ENCODE measurements at places on chromosomes 1 and 21. TPM values are rescaled to one million over a fixed set of nuclear protein-coding genes. Genes with fewer than 3 reads are reported as not detected.

RNU1-2 gene
- total RNA-seq = 6,165 TPM

CASQ2 gene
- total RNA-seq = 1.5 TPM

DNA sequence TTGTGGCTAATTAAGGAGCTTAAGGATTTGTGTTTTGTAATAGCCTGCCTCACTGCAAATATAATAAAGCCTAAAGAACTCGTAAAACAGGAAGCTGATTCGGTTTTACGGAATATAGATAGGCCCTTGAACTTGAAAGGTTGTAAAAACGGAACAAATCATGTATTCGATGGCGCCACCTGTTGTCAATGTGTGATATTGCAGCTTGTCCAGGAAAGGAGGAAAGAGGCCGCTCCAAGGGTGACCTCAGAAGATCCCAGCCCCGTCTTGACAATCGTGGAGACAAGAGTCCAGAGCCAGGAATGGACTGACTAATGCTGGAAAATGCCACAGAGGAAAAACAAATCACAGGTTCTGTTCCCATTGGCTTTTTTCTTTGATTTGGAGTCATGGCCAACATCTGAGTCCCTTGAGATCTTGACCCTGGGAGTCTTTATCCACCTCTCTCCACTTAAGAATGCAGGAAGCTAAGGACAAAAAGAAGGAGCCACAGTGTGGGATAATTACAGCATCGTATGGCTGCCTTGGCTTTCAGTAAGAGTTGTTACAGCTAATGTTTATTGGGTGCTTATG is 7.0 kb upstream of the IGSF21 start:
- DNase-seq = no peak

UTS2 gene
- total RNA-seq = not detected

DNA sequence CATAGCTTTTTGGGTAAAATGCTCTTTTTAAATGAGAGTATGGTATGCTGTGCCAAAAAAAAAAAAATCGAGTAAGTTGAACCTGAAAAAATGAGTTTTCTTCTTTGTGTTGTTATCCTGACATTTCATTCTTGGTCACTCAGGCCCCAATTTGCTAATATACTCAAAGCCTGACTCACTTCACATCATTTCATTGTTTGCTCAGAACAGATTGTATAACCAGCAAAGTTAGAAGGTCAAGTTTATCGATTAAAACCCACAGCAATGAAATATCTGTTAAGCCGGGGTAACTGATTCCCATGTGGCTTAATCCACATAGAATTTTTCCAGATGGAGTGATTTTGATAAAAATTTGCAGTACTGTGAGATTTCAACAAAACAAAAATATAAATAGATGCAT is 363.7 kb downstream of the NEGR1 start:
- DNase-seq = no peak

- DNase-seq = no peak
These were observed 67.7 kb downstream of the HSF2BP start for GRCh38 chr21:43591571-43591970.

DNA sequence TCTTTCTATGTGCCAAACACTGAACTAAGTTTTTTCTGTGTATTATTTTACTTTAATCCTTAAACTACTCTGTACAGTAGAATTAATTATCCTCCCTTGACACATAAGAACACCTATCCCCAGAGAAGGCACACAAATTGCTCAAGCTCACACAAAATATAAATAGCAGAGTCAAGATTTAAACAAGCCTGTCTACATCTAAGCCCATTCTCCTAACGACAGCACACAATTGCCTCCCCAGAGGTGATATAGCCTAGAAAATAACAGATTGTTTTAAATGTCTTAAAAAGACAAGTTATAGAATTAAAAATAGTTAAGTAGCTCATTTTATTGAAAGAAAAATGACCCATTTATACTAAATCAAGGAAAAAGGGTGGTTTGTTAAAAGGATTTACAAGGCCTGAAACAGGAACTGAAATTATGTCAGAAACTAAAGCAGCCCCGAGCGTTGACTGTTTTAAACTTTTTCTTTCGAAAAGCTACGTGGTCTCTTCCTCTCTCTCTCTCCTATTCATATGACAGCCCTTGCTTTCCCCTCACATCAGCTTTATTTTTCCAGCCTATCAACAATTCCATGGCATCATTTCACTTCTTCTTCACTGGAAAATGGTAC is 30.5 kb downstream of the TNFSF18 start:
- no peak for DNase-seq

CYP4A11 gene
- not detected for total RNA-seq

DNA sequence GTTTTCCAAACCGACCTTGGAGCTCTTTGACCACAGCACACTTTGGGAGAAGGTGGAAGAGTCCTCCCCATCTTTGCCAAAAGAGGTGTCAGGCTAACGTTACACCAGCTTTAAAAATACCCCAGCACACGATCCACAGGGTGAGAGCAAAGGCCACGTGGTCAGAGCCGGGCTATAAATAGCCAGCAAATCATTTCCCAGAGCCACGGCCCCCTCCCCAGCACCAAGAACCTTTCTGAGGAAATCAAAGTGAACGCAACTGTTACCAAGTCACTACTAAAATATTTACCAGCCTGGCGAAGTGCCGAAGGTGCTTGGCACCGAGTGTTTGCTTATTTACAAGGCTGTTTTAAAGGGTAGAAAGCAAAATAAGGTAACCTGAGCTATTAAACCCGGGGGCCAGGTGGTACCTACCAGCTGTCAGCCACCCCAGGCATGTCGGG is 72.4 kb downstream of the CASZ1 start:
- no peak for DNase-seq

- DNase-seq = peak; percentile 92
These were observed 9.3 kb downstream of the MASP2 start for GRCh38 chr1:11037740-11038182.

ZMYND12 gene
- 1.3 TPM for total RNA-seq

DNA sequence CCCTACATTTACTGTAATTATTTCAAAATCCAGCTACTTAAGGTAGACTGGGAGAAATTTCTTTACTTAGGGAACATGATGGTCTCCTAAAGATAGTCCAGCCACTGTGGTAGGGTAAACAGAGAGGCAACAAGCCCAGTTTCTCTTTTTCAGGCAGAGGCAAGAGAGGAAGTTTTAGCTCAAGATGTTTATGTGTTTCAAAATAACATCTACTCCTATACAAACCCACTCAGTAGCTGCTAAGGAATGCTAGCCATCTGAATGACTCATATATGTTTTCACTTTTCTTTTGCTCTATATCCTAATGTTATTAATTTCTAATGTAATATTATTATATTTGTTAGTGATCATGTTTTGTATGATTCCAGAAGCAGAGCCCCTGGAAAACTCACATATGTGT is 856.6 kb downstream of the PLA2G4A start:
- DNase-seq = no peak

DNA sequence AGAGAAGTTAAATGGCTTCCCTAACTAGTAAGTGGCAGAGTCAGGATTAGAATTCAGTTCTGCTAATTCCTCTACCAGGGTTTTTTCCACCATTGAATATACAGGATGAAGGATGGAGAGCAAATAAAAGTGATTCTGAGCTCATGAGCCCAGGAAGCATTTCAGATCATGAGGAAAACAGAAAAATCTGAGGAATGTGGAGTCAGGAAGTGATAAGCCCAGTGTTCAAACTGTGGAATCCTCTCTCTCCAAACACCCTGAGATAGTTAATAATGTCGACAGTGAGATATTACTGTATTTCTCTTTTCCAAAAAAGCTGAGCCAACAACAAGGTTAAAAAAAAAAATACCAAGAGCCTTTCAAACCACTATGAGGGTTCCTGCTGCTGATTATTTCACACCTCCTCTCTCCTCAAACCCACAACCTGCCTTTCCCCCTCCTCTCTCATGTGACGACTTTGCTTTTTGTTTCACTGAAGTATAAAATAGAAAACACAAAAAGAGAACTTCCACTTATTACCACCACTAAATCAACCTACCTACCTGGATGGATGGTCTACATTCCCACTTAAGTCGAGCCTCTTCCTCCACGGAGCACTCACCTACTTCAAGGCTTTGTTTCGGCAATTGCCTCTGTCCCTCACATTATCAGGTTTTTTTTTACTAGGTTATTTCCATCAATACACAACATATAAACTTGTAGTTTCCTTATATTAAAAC is 8.9 kb downstream of the SLAMF1 start:
- no peak for DNase-seq
